Activated naive CD8-positive, alpha-beta T cell treated with anti-CD3 and anti-CD28 coated beads for 36 hours (primary cell): ENCODE measurements at places on chromosomes 13 and 19.
A peak's percentile ranks its signal among the peaks of the same experiment; 100 is the strongest.

DNA sequence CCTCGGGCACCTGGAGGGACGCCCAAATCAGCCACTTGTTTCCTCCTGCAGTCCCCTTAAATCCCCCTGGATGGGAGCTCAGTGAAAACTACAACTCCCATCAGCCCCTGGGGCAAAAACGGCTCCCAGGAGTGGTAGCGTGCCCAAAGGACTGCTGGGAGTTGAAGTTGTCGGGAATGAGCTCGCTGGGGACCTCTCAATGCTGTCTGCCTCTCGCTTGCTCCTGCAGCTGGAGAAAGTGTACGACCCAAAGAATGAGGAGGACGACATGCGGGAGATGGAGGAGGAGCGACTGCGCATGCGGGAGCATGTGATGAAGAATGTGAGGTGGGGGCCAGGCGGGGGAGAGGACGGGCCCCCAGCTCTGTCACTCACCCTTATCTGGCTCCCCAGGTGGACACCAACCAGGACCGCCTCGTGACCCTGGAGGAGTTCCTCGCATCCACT is 14.7 kb upstream of the DHDH start:
- H3K4me1 ChIP-seq = no peaks in the 10 kb centered on the region
- H3K27ac ChIP-seq = no peak overlapping the region
- peaks cover 18% of the 10 kb centered on the region for H3K36me3 ChIP-seq
- no peak for DNase-seq
- H3K4me3 ChIP-seq = no peak overlapping the region

- H3K4me1 ChIP-seq = peaks cover 14% of the 10 kb centered on the region
- H3K27ac ChIP-seq = no peak overlapping the region
- H3K36me3 ChIP-seq = peaks cover 20% of the 10 kb centered on the region
- no peak overlapping the region for H3K4me3 ChIP-seq
- no peak for DNase-seq
Measured at GRCh38 chr19:10831987-10832938, 3.7 kb downstream of the TMED1 start.

DNA sequence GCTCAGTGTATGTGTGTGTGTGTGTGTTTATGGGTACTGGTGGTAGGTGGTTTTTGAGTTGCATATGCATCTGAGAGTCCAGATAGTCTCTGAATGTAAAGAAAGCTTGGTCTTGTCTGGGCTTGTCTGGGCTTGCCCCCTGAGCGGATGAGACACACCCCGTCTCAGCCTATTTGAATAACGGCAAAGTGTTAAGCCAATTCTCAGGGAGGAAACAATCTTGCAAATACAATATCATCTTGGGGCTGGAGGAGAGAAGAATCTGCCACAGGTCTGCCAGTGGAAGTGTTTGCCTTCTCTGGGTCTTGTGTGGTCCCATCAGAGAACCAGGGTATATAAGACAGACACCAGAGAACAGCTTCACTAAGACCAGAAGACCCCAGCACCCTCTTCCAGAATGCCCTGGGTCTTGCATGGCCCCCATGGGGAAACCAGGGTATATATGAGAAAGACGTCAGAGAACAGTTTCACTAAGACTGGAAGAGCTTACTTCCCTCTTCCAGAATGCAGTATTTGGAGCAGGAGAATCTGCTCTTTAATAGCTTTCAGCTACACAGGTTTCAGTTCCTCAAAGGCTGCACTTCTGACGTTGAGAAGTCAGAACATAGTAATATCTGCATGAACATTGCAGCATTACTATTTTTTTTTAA is 13.3 kb downstream of the CD70 start:
- peaks cover 8% of the 10 kb centered on the region for H3K27me3 ChIP-seq
- no peaks in the 10 kb centered on the region for H3K36me3 ChIP-seq
- no peak overlapping the region for H3K27ac ChIP-seq
- no peak for DNase-seq
- H3K4me1 ChIP-seq = no peaks in the 10 kb centered on the region

GRCh38 chr19:2331601-2332246 is 3.2 kb downstream of the SPPL2B start:
- DNase-seq = no peak
- no peaks in the 10 kb centered on the region for H3K27me3 ChIP-seq
- peak overlapping the region; percentile 57 for H3K4me3 ChIP-seq
- peaks cover 49% of the 10 kb centered on the region for H3K4me1 ChIP-seq
- peak overlapping the region; percentile 89 for H3K27ac ChIP-seq

DNA sequence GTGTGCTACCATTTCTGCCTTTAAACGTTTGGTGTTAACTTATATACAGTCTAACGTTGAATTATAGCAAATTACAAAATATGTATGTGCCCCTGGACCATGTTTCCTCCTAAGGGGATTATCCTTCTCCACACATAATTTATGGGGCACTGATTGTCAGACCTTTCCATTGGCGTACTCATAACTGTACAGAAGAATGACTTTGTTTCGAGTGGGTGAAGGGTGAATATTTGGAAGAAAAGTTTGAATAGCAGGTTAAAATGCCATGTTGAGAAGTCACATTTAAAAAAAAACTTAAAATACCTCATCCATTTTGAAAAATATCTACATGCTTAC is 58.8 kb downstream of the SLC10A2 start:
- no peak for DNase-seq
- H3K4me3 ChIP-seq = no peak overlapping the region
- no peaks in the 10 kb centered on the region for H3K4me1 ChIP-seq
- no peak overlapping the region for H3K27ac ChIP-seq
- no peaks in the 10 kb centered on the region for H3K36me3 ChIP-seq

GRCh38 chr13:24381541-24382265 is 72.3 kb downstream of the C1QTNF9 start:
- peaks cover 15% of the 10 kb centered on the region for H3K4me1 ChIP-seq
- no peaks in the 10 kb centered on the region for H3K27me3 ChIP-seq
- H3K36me3 ChIP-seq = no peaks in the 10 kb centered on the region
- H3K27ac ChIP-seq = no peak overlapping the region

GRCh38 chr19:2032296-2032941 is 16.9 kb upstream of the BTBD2 start:
- H3K27ac ChIP-seq = peak overlapping the region; percentile 86
- no peaks in the 10 kb centered on the region for H3K27me3 ChIP-seq
- H3K4me1 ChIP-seq = peaks cover 25% of the 10 kb centered on the region
- H3K36me3 ChIP-seq = no peaks in the 10 kb centered on the region
- peak overlapping the region; percentile 69 for H3K4me3 ChIP-seq

DNA sequence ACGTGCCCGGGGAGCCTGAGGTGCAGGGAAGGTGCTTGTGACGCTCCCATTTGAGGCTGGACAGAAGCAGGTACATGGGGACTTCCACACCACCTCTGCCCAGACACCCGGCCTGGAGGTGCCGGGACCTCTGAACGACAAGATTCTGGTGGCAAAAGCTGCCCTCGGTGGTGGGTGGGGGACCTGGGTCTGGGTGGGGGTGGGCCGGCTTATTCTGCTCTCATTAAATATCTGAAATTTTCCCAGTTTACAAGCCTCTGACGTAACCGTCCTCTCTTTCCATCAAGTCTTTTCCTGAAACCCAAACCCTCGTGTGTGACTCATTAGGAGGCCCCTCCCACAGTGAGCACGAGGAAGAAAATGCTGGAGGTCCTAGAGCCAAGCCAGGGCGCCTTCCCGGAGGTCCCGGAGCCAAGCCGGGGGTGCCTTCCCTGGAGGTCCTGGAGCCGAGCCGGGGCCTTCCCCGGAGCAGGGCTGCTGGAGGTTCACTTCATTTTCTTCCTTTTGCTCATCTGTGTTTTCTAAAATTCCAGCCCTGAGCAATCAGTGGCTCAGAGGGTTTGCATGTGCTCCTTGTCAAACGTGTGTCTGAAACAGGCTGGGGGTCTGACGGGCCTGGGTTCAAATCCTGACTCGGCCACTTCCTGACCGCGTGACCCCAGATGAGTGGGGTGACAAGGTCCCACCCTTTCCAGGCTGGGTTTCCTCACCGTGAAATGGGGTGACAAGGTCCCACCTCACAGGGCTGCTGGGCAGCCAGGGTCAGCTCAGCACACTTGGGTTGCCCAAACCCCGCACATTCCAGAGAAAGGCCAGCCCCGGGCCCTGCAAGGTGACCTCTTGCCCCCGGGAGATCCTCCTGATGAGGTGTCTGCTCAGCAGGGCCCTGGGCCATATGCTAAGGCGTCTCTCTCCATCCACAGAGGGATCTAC is 10.0 kb downstream of the CFD start:
- peaks cover 9% of the 10 kb centered on the region for H3K4me1 ChIP-seq
- H3K27ac ChIP-seq = no peak overlapping the region
- no peaks in the 10 kb centered on the region for H3K27me3 ChIP-seq
- DNase-seq = no peak

GRCh38 chr13:74132776-74133656 is 1.2 kb downstream of the KLF12 start:
- no peaks in the 10 kb centered on the region for H3K27me3 ChIP-seq
- DNase-seq = peak; percentile 24
- H3K36me3 ChIP-seq = peaks cover 6% of the 10 kb centered on the region

DNA sequence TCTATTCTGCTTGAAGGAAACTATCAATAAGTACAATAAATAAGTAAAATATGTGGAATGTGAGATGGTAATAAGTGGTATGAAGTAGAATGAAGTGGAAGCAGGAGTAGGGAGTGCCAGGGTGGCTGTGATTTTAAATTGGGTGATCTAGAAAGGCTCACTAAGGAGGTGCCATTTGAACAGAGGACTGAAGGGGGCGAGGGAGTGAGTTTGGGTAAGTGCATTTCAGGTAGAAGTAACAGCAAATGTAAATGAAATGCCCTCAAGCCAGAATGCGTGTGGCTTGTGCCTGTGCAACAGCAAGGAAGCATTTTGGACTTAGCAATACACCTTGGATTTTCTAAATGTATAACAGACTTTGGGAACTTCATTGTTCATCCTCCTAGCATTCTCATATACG is 77.1 kb downstream of the CCNA1 start:
- H3K36me3 ChIP-seq = no peaks in the 10 kb centered on the region
- H3K27me3 ChIP-seq = no peaks in the 10 kb centered on the region
- H3K4me3 ChIP-seq = no peak overlapping the region
- DNase-seq = no peak

- H3K27ac ChIP-seq = no peak overlapping the region
- peaks cover 11% of the 10 kb centered on the region for H3K4me1 ChIP-seq
- DNase-seq = no peak
- H3K4me3 ChIP-seq = no peak overlapping the region
- H3K27me3 ChIP-seq = no peaks in the 10 kb centered on the region
Measured at GRCh38 chr19:38006361-38007045, 99.5 kb downstream of the SIPA1L3 start.

- H3K27ac ChIP-seq = peak overlapping the region; percentile 72
- DNase-seq = no peak
- no peaks in the 10 kb centered on the region for H3K36me3 ChIP-seq
- no peaks in the 10 kb centered on the region for H3K27me3 ChIP-seq
- H3K4me3 ChIP-seq = peak overlapping the region; percentile 32
Measured at GRCh38 chr13:40787062-40787461, 2.3 kb upstream of the SLC25A15 start.

DNA sequence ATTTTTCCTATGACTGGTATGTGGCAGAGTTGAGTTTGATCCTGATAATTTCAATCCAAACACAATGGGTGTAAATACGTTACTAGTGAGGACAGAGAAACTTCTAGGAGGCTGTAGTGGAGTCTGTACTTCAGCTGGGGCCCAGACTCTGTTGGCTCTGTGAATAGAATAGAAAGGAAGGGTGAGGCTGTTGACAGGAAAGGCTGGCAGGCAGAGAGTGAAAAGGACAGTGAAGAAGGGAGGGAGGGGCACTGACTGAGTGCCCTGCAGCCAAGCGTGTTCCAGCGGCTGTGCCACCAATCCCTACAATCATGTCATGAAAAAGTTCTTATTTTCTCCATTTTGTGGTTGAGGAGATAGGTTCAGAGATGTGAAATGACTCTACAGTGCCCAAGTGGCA is 80.5 kb downstream of the MBNL2 start:
- H3K27ac ChIP-seq = no peak overlapping the region
- no peak for DNase-seq
- no peak overlapping the region for H3K4me3 ChIP-seq
- H3K4me1 ChIP-seq = peaks cover 6% of the 10 kb centered on the region
- no peaks in the 10 kb centered on the region for H3K27me3 ChIP-seq
- peaks cover 4% of the 10 kb centered on the region for H3K36me3 ChIP-seq

- peaks cover 8% of the 10 kb centered on the region for H3K36me3 ChIP-seq
- DNase-seq = no peak
- H3K27me3 ChIP-seq = no peaks in the 10 kb centered on the region
- H3K4me3 ChIP-seq = no peak overlapping the region
Measured at GRCh38 chr13:112712451-112713207, 22.8 kb downstream of the ATP11A start.

DNA sequence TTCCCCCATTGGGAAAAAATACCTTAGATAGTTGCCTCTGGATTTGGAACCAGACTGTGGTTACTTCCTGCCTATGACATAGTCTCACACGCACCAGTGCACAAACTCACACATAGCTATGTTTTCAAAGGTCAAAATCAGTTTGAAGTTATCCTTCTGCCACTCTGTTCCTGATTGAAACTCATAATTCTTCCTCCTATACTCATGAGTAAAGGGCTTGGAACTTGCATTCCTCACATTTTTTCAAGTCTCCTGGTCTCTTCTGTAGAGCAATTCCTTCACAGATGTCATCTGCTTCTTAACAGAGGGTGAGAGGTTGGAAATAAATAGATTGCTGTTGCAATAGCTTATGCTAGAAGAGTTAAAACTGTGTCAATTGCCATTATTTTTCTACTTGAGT is 18.6 kb upstream of the POSTN start:
- no peak overlapping the region for H3K27ac ChIP-seq
- no peak for DNase-seq
- H3K27me3 ChIP-seq = no peaks in the 10 kb centered on the region
- no peak overlapping the region for H3K4me3 ChIP-seq
- H3K4me1 ChIP-seq = no peaks in the 10 kb centered on the region
- H3K36me3 ChIP-seq = no peaks in the 10 kb centered on the region

DNA sequence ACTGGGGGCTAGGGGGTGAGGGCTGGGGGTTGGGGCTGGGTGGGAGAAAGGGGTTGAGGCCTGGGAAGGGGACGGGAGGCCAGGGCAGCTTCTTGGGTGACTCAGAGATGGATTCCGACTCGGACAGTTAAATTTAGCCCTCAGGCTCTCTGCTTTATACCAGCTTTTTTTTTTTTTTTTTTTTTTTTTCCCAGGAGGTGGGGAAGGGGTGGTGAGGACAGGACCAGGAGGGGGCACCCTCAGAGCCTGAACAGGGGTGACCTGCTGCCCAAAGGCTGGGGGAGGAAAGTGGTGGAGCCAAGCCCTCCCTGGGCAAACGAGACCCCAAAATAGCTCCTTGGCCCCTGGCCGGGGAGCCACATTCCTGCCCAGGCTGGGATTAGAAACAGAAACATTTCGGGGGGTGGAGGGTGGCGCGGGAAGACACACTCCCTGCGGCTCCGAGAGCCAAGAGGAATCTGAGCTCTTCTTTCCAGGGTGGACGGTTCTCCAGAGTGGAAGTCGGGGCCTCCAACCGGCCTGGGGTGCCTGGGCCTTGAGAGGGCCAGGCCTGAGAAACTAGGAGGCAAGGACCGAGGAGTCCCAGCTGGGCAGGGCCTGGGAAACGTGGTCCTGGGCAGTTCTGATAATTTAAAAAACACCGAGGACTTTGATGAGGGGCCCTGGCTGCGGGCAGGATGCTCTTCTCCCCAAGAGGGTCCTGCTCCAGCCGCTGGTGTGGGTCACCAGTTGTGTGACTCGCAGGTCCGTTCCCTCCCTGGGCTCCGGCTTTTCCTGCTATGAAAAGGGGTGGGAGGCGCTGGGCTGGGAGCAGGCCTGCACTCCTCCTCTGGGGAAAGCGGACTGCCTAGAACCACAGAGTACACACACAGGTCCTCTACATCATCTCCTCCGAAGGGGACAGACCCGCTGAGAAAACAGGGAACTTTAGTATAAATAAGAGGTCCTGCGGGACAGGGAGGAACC is 813 bp upstream of the DMPK start:
- H3K27me3 ChIP-seq = peaks cover 37% of the 10 kb centered on the region
- no peak overlapping the region for H3K4me3 ChIP-seq
- DNase-seq = no peak
- H3K27ac ChIP-seq = no peak overlapping the region
- peaks cover 16% of the 10 kb centered on the region for H3K4me1 ChIP-seq

- H3K27me3 ChIP-seq = no peaks in the 10 kb centered on the region
- DNase-seq = no peak
- no peaks in the 10 kb centered on the region for H3K4me1 ChIP-seq
- no peak overlapping the region for H3K27ac ChIP-seq
- H3K4me3 ChIP-seq = no peak overlapping the region
Measured at GRCh38 chr19:56750658-56751057, 79.1 kb upstream of the ZNF835 start.
